Stimulated activated CD8-positive, alpha-beta memory T cell treated with anti-CD3 and anti-CD28 coated beads, Interleukin-7, amount 100 ng/mL, for 24 hours (primary cell): ENCODE measurements at places on chromosomes 3 and 15.

DNA sequence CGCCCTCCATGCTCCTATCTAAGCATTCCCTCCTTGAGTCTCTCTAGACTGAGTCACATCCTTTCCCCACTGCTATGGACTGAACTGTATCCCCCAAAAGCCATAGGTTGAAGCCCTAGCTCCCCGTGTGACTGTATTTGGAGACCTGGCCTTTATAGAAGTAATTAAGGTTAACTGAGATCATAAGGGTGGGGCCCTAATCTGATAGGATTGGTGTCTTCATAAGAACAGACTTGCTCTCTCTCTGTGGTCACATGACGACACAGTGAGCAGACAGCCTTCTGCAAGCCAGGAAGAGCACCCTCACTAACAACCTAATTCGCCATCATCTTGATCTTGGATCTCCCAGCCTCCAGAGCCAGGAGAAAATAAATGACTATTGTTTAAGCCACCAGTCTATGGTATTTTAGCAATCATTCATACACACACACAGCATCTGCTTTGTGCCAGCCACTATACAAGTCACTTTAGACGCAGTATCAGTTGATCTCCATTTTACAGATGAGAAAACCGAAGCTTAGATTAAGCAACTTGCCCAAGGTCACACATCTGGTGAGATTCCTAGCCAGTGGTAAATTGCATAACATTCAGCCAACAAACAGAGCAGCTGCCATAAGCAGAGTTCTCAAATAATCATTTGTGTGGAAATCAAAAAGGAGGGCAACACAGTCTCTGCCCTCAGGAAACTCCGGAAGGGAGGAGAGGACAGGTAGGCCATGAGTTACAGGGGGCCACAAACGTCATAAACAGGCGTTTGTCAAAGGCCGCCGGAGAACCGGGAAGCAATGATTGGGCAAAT, 66.3 kb upstream of the HES1 start:
- no peak for DNase-seq

GRCh38 chr15:92605225-92605944, 50.2 kb downstream of the FAM174B start:
- no peak for DNase-seq

- no peak for DNase-seq
Observed at GRCh38 chr15:41423979-41424659, 7.2 kb downstream of the RTF1 start.

GRCh38 chr15:88649753-88650551, 11.1 kb downstream of the ISG20 start:
- no peak for DNase-seq

DNA sequence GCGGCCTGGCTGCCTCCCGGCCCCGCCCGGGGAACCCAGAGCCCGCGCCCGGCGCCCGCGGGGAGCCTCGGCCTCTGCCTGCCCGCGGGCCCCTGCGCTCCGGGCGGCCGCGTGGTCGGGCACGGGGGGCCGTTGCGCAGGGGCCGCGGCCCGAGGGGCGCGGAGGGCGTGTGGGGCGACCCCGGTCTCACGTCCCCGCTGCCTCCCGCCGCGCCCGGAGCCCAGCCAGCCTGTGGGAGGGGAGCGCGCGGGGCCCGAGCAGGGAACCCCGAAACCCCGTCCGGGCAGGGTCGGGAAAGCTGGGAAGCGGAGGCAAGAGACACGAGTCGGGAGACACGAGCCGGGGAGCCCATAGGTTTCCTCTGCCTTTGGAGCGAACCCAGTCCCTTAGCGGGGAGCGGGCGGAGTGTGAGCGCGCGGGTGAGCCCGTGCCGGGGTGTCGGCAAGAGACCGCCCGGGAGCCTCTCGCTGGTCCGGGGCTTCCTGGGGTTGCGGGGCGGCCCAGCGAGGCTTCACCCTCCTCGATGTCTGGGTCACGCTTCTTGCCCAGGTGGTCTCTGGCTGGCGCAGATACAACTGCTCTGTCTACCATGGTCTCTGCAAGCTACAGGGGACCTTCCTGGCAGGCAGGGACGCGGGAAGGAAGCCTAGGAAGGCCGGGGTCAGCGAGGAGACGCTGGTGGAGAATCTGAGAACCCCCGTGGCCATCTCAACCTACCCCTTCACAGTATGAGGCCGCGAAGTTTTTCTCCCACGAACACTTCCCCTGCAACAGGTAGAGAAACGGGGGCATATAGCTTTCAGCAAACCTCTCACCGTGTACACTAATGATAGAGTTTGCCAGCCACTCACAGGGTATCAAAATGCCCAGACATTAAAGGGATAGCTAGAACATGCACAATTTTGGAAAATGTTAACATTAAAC, 586 bp downstream of the LRRK1 start:
- no peak for DNase-seq

DNA sequence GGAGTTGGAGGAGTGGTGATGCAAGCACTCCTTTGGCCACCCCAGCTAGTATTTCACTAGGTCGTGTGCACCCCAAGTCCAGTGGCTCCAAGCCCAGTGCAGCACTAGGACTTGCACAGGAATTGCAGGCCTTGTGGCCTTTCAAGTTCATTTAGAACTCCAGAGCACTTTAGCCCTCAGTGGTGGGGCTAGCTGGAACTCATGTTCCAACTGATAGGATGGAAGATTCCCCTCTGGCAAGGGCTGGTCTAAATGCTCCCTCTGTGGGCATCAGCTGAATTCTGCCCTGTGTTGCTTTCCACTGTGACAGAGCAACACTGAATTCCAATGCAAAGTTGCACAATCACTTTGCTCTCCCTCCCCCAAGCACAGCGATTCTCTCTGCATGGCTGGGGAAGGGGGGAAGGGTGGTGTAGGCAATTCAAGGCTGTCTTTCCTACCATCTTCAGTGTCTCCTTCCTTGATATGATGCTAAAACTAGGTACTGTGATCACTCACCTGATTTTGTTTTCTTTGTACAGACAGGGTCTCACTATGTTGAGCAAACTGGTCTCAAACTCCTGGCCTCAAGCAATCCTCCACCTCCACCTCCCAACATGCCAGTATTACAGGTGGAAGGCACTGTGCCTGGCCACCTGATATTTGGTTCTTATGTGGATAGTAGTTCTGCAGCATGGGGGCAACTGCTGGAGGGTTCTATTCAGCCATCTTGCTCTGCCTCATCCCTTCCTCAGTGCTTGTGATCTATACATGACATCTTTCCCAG, 10.3 kb downstream of the USF3 start:
- DNase-seq: no peak
